ENCODE measurements at places on chromosomes 11 and 22. TPM values are rescaled to one million over a fixed set of nuclear protein-coding genes. Genes with fewer than 3 reads are reported as not detected.

The GRIA4 gene
- total RNA-seq, result not detected

The SLCO2B1 gene
- total RNA-seq, result 30.1 TPM

The CLDN5 gene
- total RNA-seq, result 25.5 TPM

The FZD4 gene
- 28.8 TPM for total RNA-seq

The PANX2 gene
- total RNA-seq, result 0.40 TPM

The PYGM gene
- total RNA-seq, result 175 TPM

The LDHAL6A gene
- not detected for total RNA-seq

The TAF1D gene
- 36.1 TPM for total RNA-seq

The RIBC2 gene
- not detected for total RNA-seq

The ADM gene
- 23.4 TPM for total RNA-seq

The CRYAB gene
- 6,681 TPM for total RNA-seq

The NLRP6 gene
- total RNA-seq, result 0.32 TPM

The PGA5 gene
- 0.40 TPM for total RNA-seq

The LMNTD2 gene
- total RNA-seq, result 0.20 TPM

The PNPLA3 gene
- total RNA-seq, result 0.25 TPM

The CEP126 gene
- total RNA-seq, result 1.0 TPM

The OR52N4 gene
- total RNA-seq, result not detected

The OR5AN1 gene
- total RNA-seq, result not detected

The BUD13 gene
- total RNA-seq, result 7.2 TPM

The WT1 gene
- 2.6 TPM for total RNA-seq

The TUBA8 gene
- 298 TPM for total RNA-seq

The TMEM132A gene
- total RNA-seq, result 5.9 TPM

All from left ventricle myocardium superior (tissue), 1 donor.